ENCODE measurements at places on chromosomes 16 and 17.
A peak's percentile ranks its signal among the peaks of the same experiment; 100 is the strongest.

DNA sequence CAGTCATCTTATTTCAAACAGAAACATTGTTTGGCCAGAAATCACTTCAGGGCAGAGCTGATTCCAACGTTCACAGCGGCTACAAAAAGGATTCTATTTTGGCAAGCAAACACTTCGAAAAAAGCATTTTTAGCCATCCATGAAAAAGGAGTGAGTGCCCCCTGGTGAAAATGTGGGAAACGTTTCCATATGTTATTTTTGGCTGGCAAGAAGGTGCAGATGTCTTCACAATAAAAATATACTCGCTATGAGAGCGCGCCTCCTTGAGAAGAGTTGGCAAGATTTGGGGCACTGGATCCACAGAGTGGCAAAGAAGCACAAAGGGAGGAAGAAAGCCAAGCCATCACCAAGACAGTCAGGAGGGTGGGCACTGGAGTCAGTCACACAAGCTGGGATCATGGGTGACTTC lies 191.1 kb downstream of the CHD9NB start:
- DNase-seq: no peak

DNA sequence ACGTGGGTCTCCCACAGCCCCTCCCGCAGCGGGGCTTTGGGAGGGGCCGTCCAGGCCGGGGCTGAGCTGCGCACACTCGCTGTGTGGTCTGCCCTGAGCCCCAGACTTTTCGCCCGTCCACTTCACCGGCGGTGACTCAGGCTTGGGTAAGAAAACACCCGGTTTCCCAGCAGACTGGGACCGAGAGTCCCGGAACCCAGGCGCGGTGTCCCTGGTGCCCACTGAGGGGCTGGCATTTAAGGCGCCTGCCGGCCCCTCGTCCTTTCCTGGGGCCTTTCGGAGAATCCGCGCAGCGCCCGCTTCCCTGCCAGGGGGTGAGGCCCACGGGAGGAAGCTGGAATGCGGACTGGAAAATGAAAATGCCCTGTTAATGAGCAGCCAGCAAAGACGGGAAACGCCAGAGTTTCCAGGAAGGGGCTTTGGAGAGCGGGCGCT lies 100.3 kb downstream of the C16orf95 start:
- no peak for DNase-seq

DNA sequence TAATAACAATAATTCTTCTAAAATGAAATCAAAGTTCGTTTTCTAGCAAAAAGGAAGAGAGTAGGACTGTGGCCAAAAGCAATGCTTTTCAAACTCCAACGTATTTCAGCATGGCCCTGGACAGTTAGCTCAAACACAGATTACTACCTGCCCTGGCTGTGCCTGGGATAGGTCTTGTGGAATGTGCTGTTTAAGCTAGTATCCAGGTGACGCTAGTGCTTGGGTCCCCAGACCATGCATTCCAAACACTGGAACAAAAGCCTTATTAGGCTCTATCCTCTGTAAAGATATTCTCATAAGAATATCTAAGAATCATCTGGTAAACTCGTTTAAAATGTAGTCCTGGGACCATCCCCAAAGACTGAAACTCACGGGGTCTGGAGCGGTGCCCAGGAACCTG lies 52.6 kb upstream of the MEAK7 start:
- no peak for DNase-seq

DNA sequence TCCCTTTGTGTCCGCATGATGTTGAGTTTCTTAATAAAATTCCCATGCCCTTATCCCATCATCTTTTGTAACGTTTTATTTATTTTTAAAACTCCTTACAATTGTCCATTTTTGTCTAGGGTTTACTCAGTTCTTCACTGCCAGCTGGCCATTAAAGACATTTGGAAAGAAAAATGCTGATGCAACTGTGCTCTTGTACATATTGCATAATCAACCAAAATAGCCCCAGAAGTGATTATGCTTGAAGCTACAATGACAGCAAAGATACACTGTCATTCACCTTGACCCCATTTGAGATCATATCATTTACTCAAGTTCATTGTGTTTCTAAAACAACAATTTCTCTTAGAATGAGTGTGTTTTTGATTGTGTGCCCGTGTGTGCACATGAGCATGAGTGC lies 1074.6 kb upstream of the RBFOX1 start:
- DNase-seq: no peak

DNA sequence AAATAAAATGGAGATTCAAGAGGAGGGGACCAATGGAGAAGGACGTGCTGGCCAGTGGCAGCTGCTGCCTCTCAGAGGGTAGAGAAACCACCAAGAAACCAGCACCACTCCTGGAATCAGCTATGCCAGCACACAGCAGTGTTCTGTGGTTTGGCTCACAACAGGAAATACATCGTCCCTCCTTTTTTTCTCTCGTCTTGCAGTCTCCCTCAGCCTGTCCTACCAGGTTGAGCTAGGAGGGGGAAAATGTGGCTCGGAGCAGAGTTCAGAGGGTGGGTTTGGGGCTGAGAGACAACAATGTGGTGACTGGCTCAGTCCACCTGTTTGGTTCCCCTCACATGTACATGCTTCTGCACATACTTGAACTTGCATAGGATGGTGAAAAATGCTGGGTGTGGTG lies 19.9 kb upstream of the SLC16A5 start:
- DNase-seq: no peak

- no peak for DNase-seq
Measured at GRCh38 chr17:44084131-44084538, 13.6 kb downstream of the G6PC3 start.

GRCh38 chr16:4261557-4262172 lies 11.2 kb downstream of the TFAP4 start:
- DNase-seq: no peak

DNA sequence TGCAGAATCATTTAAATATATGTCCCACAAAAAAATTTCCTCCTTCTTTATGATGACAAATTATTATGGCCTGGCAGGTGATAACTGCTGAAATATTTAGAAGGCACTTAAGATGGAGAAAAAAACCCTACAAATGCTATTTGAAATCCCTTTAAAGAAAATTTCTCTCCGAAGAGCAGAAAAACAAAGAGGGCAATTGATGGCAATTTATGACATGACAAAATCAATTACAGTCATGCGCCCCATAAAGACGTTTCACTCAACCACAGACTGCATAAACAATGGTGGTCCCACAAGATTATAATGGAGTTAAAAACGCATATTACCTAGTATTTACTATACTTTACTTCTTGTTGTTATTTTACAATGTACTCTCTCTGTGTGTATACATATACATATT lies 25.2 kb upstream of the KIF2B start:
- DNase-seq: no peak

- DNase-seq: no peak
Measured at GRCh38 chr17:67079491-67079890, 35.1 kb downstream of the CACNG1 start.

DNA sequence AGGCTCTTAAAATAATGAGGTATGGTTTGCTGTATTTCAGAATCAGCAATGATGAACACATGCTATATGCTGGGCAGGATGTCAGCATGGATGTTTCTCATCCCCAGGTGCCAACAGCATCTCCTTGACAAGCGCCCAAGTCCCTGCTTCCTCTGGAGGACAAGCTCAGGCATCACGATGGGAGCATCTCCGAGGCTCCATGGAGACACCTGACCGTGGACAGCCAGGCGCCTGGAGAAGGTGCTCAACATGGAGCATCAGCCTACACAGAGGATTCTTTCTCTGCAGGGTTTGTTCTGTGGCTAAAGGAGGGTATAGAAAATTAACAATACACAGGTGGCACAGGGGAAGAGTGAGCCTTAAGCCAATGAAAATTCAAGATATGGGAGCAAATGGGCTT lies 72.1 kb downstream of the SLC5A11 start:
- DNase-seq: no peak

DNA sequence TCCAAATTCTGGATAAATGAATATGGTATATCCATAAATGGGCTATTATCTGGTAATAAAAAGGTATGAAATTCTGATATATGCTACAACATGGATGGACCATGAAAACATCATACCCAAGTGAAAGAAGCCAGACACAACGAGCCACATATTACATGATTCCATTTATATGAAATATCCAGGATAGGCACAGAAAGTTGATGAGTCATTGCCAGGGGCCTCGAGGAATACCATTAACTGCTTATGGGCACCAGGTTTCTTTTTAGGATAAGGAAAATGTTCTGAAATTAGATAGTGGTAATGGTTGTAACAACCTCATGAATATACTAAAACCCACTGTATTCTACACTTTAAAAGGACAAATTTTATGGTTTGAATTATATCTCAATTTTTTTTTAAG lies 123.2 kb downstream of the PITPNC1 start:
- no peak for DNase-seq

GRCh38 chr17:78748730-78749317 lies 33.2 kb downstream of the CYTH1 start:
- peak; percentile 71 for DNase-seq

- no peak for DNase-seq
Measured at GRCh38 chr17:79269620-79270019, 195.0 kb downstream of the ENGASE start.

DNA sequence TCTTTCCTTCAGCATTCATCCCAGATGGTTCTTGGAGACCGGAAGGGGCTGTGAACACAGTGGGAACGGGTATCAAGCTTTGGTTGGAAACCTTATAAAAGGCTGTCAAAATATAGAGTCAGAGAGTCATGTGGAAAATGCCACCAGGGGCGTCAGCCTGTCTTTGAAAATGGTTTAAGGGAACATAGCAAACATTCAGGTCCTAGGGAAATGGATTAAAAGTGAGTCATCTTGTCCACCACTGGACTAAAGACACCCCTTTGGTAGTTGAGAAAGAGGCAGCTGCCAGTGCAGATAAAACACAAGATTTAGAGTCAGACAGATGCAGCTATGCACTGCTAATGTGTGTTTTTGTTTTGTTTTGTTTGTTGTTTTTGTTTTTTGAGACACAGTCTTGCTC lies 47.8 kb upstream of the BCO1 start:
- DNase-seq: no peak

DNA sequence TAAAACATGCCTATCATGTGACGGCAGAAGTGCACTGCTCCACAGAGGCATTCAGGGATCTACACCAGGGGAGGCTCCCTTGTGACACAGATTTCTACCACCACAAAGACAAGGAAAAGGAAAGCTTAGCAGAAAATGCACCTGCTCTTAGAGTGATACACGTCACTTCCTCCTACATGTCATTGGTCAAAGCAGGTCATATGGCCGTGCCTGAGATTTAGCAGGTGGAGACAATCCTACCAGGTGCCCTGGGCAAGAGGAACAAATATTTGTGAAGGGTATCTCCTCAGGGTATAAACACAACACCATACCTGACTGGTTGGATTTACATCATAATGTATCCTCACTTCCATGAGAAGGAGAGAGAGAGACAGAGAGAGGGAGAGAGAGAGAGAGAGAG lies 362.1 kb downstream of the HS3ST4 start:
- no peak for DNase-seq

DNA sequence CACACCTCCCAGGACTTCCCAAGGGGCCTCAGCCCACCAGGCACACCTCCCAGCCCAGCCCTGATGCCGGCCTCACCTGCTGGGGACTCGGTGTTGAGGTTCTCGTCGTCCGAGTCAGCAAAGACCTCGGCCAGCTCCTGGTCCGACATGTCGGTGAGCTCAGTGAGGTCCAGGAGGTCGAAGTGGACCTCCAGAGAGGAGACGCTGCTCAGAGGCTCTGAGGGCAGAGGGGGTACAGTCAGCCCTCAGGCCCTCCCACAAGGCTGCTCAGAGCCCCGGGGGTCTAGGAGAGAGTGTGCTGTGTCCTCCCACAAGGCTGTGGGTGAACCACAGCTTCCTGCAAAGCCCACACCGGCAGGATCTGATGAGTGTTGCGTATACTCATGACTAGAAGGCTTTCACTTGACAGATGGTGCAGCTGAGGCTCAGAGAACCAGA lies 10.5 kb downstream of the DBNDD1 start:
- peak; percentile 38 for DNase-seq

DNA sequence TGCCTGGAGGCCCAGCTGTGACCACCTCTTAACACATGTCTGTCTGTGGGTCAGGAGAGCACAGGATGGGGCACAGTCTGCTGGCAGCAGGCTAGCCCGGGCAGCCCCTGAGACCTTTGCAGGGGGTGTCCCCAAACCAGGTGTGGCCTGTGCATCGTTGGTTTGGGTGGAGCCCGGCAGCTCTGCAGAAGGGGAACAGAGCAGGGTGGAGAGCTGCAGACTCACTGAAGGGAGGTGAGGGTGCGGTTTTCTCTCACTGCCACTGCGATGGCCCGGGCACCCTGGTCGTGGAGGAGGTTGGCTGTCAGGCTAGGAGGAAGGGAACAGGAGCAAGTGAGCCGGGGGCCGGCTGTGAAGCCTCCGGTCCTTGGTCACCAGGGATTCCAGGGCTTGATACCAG lies 28.8 kb downstream of the NLRC3 start:
- DNase-seq: no peak

DNA sequence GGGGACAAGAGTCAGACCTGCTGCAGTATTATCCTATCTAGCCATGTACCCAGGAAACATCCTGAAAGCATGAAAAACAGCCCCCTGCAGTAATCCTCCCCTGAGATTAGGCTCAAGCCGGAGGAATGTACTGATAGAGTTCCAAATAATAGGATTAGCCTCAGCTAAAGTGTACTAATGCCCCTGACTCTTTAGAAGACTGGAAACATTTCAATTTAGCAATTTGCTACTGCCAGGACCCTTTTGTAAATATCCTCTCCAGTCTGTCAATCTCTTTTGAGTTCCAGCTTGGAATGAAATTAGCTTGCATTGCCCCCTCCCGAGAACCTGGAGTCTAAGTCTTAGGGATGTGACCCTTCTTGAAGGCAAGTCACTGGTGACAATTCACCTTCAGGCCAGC lies 110.8 kb upstream of the DNAH9 start:
- DNase-seq: no peak

DNA sequence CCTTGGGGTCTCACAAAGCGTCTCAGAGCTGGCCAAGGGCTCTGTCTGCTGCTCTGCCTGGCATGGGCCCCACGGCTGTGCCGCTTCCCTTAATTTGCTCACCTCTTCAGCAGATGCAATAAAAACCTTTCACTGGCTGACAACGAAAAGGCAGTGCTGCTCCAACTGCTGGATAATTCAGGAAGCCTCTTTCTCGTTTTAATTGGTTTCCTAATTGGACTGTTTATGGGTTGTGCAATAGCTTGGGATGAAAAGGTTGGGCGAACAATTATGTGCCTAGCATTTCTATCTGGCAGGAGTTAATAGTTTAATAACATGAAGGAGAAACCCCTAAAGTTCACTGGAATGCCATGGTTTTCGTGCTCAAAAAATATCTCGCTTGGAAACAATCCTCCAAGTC lies 234.1 kb upstream of the IRX5 start:
- DNase-seq: no peak

DNA sequence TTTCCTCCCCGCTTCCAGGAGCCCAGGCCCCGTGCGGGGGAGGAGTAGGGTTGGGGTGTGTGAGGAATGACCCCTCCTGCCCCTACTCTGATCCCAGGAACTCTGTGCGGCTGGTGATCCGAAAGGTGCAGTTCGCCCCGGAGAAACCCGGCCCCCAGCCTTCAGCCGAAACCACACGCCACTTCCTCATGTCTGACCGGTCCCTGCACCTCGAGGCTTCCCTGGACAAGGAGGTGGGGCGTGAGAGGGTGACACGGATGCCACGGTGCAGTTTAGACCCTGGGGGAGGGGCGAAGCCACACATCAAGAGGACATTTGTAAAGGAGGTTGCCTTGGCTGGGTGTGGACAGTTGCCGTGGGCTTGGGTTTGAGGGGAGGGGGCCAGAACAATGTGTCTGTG lies 7.4 kb downstream of the ARRB2 start:
- no peak for DNase-seq

All from activated CD4-positive, alpha-beta T cell treated with anti-CD3 and anti-CD28 coated beads, Interleukin-2, amount 50 U/mL, for 24 hours (primary cell).